Renal cortex interstitium (tissue), 15 donors: ENCODE measurements at places on chromosomes 6 and 20. TPM values are rescaled to one million over a fixed set of nuclear protein-coding genes. Genes with fewer than 3 reads are reported as not detected.

FAM162B gene
- 6.1 TPM for polyA plus RNA-seq

SPATA25 gene
- 7.2 TPM for polyA plus RNA-seq

BPIFB4 gene
- not detected for polyA plus RNA-seq

DYNLRB1 gene
- polyA plus RNA-seq = 203 TPM

GNAS-AS1 gene
- polyA plus RNA-seq = 1.1 TPM

ADGRF5 gene
- 24.9 TPM for polyA plus RNA-seq

KIAA1755 gene
- polyA plus RNA-seq = 2.9 TPM

CPNE5 gene
- polyA plus RNA-seq = 12.8 TPM

BANF2 gene
- polyA plus RNA-seq = not detected

MAFB gene
- 118 TPM for polyA plus RNA-seq

PPARD gene
- polyA plus RNA-seq = 32.3 TPM

IL22RA2 gene
- polyA plus RNA-seq = not detected

ZNF311 gene
- 6.7 TPM for polyA plus RNA-seq

SOBP gene
- polyA plus RNA-seq = 15.7 TPM

RNF144B gene
- 17.3 TPM for polyA plus RNA-seq

TTLL9 gene
- polyA plus RNA-seq = 3.1 TPM

PIGT gene
- polyA plus RNA-seq = 74.4 TPM

TP53TG5 gene
- 1.2 TPM for polyA plus RNA-seq

POLH gene
- polyA plus RNA-seq = 20.8 TPM

TRAPPC3L gene
- 0.30 TPM for polyA plus RNA-seq

JAG1 gene
- polyA plus RNA-seq = 228 TPM

MRPS26 gene
- 61.6 TPM for polyA plus RNA-seq

NNAT gene
- polyA plus RNA-seq = 129 TPM
